ENCODE measurements at places on chromosomes 7 and 10.

DNA sequence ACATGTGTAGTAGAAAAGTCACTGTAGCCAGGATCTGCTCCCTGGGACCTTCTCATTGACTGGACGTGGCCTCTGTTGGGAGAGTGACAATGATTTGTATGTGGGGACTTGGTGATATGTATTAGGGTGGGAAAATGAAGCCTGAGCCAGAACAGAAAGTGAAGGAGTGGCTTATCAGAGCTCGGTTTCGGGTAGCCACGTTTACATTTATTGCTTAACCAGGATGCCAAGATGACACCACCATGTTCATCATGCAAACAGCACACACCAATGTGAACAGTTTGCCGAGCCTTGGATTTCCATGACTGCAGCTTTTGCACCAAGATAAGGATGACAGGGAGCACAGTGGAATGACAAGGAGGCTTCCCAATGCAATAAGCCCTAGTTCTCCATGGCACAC, 112.8 kb upstream of the STK17A start:
- no peak for DNase-seq

- DNase-seq, result no peak
Measured at GRCh38 chr10:43753397-43754061, 104.8 kb upstream of the ZNF32 start.

GRCh38 chr10:59607970-59608369, 101.7 kb downstream of the SLC16A9 start:
- DNase-seq, result no peak

GRCh38 chr10:65083222-65083621, 1562.0 kb downstream of the REEP3 start:
- DNase-seq, result no peak

GRCh38 chr7:39754326-39755120, 131.2 kb downstream of the RALA start:
- no peak for DNase-seq

DNA sequence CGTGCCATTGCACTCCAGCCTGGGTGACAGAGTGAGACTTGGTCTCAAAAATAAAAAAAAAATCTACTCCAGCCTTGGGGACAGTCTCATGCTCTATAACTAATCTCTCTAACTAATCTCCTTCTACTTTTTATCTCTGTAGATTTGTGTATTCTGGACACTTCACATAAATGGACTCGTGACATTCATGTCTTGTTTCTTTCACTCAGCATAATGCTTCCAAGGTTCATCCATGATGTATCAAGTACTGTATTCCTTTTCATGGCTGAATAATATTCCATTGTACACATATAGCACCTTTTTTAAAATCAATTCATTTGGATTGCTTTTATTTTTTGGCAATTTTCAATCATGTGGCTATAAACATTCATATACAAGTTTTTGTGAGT, 9.8 kb upstream of the COL26A1 start:
- DNase-seq, result no peak

GRCh38 chr7:21946222-21946709, 567 bp upstream of the CDCA7L start:
- no peak for DNase-seq

- no peak for DNase-seq
Measured at GRCh38 chr7:128075242-128076095, 44.2 kb upstream of the LRRC4 start.
